ENCODE measurements at places on chromosomes 3 and 15.
A peak's percentile ranks its signal among the peaks of the same experiment; 100 is the strongest.

- peak; percentile 25 for DNase-seq
Observed at GRCh38 chr15:73602446-73602843, 30.7 kb downstream of the NPTN start.

DNA sequence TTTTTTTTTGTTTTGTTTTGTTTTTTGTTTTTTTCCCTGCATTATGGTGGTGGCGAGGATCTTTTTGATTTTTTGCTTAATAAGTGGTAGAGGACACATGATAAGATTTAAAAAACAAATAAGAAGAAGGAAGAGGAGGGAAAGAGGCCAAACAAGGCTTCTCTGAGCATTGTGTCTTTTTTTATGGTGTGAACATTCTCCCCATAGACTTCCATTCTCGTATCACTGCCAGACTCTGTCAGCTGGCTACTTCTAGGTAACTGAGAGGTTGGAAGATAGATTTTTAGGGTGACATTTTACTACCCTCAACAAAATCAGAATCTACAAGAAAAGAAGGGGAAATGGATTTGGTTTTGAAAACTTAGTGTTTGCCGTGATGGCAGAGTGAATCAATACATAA, 3.8 kb downstream of the NLGN1 start:
- no peak for DNase-seq

DNA sequence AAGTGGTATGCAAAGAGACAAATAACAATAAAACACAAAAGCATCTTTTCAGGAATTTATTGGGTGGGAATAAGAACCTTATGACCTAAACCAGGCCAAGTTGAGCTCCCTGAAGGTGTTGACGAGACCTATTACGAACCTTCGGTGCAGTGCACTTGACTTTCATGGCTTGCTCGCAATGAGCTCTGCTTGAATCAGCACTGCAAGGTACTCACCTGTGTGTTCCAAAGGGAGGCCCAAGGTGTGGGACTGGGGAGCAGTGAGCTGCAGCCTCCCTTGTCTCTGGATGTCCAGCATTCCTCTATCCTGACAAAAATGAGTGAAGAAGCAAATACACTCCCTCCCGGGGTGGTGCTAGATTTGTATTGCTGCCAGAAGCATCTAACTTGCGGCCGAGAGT, at the start of gene MDFIC2:
MDFIC2 (minus strand) TSS at position 303 of the 400 bp plus-strand sequence. CDS start 665 bp downstream, outside the sequence.
- no peak for DNase-seq

- no peak for DNase-seq
Observed at GRCh38 chr3:62183969-62184368, 189.4 kb downstream of the FEZF2 start.

GRCh38 chr3:30648670-30649357, 42.4 kb downstream of the TGFBR2 start:
- no peak for DNase-seq

DNA sequence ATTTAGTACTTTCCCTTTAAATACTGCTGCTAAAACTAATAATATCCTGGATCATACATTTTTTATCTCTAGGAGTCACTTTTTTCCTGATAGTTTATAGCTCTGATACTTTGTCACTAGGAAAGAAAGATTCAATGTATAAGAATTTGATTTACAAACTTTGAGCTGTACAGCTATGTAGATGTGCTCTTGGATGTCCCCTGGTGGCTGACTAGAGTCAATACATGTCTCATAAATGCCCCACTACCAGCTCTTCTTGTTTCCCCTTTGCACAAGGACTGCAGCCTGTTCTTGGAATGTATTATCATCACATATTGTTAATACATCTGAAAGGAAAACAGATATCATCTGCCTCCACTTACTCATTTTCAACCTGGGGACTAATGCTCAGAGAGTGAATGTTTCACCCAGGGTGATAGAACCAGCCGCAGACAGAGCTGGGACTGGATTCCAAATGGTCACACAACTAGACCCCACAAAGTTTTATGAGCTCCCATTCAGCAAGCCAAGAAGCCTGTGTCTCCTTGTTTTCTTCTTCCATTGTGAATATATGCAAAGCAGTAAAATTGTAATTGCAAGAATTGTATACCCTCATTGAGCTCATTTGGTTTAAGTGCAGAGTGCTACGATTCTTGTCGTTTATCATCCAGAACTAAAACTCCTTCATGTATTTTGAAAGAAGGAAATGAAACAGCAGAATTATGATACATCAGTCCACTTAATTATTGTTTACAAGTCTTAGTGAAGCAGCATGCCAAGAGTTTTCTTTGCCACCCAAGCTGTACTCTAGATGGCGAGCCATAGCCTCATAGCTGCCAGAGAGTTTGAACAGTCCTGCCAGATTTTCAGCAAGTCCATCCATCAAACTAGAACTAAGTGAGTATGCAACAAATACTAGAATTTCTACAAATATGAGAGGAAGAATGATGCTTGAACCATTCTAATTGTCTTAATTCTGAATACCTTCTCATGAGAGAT, 261.6 kb upstream of the LMCD1 start:
- DNase-seq, result no peak

GRCh38 chr3:52269776-52270175, 8.7 kb downstream of the WDR82 start:
- no peak for DNase-seq

DNA sequence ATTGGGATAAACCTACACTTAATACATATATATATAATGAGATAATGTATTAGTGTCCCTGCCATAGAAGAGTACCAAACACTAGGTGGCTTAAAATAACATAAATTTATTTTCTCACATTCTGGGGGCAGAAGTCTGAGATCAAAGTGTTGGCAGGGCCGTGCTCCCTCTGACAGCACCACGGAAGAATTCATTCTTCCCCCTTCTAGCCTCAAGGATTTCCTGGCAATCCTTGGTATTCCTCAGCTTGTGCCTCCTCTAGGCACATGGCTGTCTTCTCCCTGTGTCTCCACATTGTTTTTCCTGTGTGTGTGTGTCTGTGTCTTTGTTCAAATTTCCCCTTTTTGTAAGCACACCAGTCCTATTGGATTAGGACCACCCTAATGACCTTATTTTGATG, 115.2 kb upstream of the AGBL1 start:
- DNase-seq, result no peak

All from NCI-H226 (cell line).